ENCODE measurements at places on chromosomes 1 and 21. TPM values are rescaled to one million over a fixed set of nuclear protein-coding genes. Genes with fewer than 3 reads are reported as not detected.

- peak; percentile 43 for DNase-seq
Measured at GRCh38 chr1:16375521-16376340, 8.7 kb downstream of the SZRD1 start.

- DNase-seq = peak; percentile 71
Measured at GRCh38 chr1:155085504-155086127, 7.0 kb downstream of the EFNA3 start.

Gene GNG12
- 153 TPM for total RNA-seq

DNA sequence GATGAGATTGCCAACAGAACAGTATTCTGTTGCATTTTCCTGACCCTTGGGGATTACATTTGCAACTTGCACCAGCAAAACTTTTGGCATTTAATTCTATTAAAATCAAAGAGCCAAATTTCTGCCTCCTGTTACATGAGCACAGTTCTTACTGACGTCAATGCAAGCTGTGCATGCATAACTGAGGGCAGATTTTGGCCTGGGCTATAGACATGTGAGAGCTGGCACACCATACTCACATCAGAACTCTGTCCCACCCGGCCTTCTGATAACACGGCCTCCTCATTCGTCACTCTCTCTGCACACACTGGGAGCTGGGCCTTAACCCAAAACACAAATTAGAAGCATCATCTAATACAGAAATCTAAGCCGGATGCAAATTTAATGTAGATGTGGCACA, 31.5 kb downstream of the PAPPA2 start:
- DNase-seq = no peak

- DNase-seq = peak; percentile 49
Measured at GRCh38 chr1:111222308-111223125, 5.0 kb upstream of the CHI3L2 start.
